ENCODE measurements at places on chromosomes 7 and 10.

DNA sequence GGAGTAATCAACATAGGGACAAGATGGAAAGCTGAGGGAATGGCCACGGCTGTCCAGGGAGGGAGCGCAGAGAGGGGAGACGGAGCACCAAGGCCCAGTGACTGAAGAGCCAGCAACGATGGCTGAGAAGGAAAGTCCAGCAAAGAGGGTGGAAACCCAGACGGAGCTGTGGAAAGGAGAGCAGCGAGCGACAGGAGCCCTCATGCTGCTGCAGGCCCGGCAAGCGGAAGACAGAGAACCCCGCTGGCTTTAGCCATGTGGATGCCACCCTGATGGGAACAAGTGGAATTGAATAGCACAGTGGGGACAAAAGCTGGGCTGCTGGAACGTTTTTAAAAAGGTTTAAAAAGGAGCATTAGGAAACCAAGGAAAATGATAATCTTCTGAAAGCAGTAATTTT lies 82.9 kb upstream of the DDC start:
- DNase-seq, result no peak

- DNase-seq, result no peak
These were observed 9.9 kb upstream of the SRRM3 start for GRCh38 chr7:76191783-76192240.

GRCh38 chr7:876972-877311 lies 588 bp downstream of the GET4 start:
- no peak for DNase-seq

DNA sequence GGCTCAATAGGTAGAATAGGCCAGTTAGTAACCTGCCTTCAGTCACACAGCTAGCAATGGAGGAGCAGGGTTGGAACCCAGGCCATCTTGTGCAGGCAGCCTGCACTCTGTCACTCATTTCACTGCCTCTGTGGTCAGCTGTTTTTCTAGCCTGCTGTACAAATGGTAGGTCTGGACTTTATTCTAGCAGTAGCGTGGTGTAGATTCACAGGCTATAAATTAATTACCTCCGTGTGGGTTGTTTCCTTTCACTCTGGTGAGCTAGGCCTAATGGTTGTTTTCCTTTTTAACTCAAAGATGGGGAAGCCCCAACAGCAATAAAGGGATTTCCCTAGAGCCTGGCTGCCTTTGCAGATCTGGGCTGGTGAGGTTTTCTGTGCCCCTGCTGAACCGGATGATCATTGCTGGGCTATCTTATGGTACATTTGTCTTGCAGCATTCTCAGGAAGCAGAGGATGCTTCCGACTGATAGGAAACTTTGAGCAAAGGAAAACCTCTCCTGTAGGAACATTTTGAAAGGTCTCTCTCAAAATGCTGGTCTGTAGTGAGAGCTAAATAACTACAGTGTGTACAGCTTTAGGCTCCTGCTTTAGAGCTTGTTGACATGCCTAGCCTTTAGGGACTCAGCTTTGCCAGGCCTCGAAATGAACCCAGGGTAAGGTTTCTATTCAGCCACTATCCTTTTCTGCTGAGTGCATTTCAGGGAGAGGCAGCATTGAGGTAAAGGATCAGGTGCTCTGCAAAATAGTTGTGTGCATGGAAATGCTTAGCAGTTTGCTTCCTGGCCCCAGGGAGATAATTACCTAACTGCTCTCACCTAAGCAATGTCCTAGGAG lies 157.4 kb downstream of the ST7 start:
- DNase-seq, result peak; percentile 16

- no peak for DNase-seq
These were observed 473.2 kb downstream of the REEP3 start for GRCh38 chr10:63994371-63994770.

GRCh38 chr10:13195016-13195415 lies 33.7 kb downstream of the MCM10 start:
- DNase-seq, result no peak

GRCh38 chr10:118918116-118918515 lies 111.4 kb upstream of the NANOS1 start:
- DNase-seq, result no peak

- DNase-seq, result no peak
These were observed 45.9 kb downstream of the ZNF503 start for GRCh38 chr10:75355706-75356105.

GRCh38 chr7:123675181-123675473 lies 19.5 kb downstream of the LMOD2 start:
- DNase-seq, result no peak

- DNase-seq, result no peak
These were observed 150.9 kb upstream of the MEOX2 start for GRCh38 chr7:15837306-15837950.

- no peak for DNase-seq
These were observed 47.4 kb upstream of the FAM180A start for GRCh38 chr7:135795846-135796570.

DNA sequence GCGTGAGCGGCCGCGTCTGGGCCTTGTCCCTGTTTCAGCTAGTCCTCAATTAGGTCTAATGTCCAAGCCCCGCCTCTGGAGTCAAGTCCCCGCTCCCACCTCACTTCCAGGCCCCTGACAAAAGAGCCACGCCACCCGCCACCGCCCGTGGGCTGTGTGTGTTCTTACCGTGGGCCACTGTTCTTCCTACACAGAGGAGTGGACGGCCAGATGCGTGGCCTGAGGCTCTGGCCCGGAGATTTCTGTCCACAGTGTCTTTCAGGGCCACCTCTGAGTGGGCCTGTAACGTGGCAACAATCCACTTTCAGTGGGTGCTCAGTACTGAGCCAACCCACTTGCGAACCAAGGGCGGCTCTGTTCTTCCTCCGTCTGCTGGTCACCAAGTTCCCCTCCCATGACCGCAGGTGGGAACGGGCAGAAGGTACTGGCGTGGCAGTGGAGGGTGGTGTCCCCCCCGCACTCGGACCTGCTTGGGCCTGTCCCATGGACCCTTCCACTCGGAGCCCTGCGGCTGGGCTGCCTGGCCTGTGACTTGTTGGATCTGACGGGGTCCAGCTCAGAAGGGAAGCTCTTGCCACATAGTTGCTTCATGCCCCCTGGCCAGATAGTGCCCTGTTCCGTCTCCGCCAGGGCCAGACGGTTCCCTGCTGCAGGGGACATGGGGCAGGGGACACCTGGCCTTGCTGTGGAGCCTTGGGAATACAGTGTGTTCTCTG lies 15.0 kb upstream of the ZFAND2A start:
- DNase-seq, result no peak

GRCh38 chr7:106597751-106598546 lies 63.0 kb downstream of the CCDC71L start:
- DNase-seq, result no peak

- no peak for DNase-seq
These were observed 102.8 kb downstream of the PRKG1 start for GRCh38 chr10:51176976-51177695.

- DNase-seq, result no peak
These were observed 11.3 kb upstream of the NOBOX start for GRCh38 chr7:144414815-144415214.

DNA sequence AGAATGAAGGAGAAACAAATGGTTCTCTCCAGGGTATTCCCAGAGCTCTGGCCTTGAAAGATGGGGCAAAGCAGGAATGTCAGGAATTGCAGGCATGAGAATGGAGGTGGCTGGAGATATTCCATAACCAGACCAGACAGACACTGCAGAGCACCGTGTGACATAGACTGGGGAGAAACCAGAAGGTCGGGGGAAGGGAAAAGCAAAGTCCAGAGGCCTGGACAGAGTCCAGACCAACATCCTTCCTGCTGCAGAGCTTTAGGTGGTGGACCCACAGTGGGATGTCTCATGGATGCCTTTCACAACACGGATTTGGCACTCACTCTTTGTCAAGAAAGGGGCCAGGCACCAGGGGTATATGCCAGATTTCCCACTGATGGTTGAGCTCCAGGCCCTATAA lies 177.2 kb upstream of the INHBA start:
- no peak for DNase-seq

DNA sequence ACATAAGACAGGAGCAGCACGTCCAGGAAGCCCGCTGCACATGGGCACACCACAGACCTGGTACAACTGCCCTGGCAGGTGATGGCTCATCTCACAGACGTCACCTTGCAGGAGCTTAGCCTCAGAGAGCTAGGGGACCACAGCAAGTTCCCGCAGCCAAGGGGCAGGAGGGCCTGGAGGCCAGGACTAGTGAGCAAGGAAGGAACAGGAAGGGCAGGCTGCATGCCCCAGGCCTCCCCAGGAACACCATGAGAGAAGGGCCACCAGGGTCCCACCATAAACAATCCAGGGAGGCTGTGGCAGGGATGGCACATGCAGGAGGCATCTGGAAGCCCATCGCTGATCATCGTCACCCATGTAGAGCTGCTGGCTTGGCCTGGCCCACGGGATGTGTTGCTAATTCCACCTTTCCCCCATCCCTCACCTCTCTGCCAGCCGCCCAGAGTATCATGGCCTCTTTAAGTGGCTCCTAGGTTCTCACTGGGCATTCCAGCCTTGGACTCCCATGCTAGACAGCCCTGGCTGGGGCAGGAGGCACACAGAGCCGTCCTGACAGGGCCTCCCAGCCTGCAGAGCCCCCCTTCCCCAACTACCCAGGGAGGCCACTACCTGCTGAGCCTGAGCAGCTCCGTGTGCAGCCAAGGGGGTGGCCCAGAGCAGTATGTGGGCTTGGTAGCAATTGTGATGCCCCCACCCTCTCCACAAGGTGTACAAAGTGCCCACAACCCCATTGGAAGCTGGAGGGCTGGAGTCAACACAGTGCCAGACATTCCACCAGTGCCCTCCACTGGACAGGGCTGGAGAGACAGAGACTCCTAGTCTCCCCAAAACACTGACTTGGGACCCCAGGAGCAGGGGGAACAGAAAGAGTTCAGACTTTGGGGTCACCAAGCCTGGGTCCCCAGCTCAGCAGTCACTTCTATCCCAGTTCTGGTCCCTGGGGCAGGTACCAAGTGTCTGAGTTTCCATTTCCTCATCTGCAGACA lies 35.5 kb downstream of the GRID1 start:
- DNase-seq, result no peak

GRCh38 chr10:109740436-109740835 lies 182.9 kb downstream of the XPNPEP1 start:
- DNase-seq, result no peak

DNA sequence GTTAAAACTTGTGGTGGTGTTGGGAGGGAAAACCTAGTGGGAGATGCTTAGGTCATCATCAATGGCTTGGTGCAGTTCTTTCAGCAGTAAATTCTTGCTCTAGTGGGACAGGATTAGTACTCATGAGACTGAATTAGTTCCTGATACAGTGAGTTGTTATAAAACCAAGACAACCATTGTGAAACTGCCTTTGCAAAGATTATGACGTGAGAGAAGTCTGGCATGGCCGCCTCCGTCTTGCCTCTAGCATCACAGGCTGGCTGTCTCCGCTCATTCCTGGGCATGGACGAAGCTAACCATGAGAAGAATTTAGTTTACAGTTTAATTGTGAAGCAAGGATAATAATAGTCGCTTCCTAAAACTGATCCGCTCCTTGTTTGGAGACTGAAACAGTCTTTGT lies 186.4 kb downstream of the KIF20B start:
- DNase-seq, result no peak

GRCh38 chr7:35251606-35252310 lies 2.1 kb downstream of the TBX20 start:
- no peak for DNase-seq

DNA sequence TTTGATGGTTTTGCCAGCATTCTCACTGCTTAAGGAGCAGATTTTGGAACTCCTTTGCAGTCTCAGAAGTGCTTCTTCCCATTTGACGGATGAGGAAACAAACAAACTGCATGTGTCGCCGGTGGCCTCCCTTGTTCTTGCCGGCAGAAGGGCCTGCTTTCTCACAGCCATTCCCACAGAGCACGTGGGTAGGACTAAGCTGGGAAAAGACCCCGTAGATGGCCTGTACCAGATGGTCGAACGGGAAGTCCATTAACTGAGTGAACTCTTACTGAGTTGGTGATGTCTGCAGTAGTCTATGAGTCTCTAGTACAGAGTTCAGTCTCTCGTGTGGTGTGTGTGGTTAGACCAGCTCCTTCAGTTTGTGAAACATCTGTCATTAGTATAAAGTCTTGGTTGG lies 131.9 kb downstream of the TRRAP start:
- DNase-seq, result no peak

- peak; percentile 11 for DNase-seq
These were observed 117.4 kb downstream of the INPP5A start for GRCh38 chr10:132654708-132655661.

- no peak for DNase-seq
These were observed 70.4 kb downstream of the HERPUD2 start for GRCh38 chr7:35624299-35625186.

- no peak for DNase-seq
These were observed 45.7 kb downstream of the DCLRE1A start for GRCh38 chr10:113808168-113808567.
